ENCODE measurements at places on chromosomes 2 and 18.

GRCh38 chr18:74819433-74820059 lies 221.9 kb downstream of the ZNF407 start:
- no peak for DNase-seq

- no peak for DNase-seq
These were observed 1199.7 kb downstream of the CNTNAP5 start for GRCh38 chr2:125224830-125225229.

DNA sequence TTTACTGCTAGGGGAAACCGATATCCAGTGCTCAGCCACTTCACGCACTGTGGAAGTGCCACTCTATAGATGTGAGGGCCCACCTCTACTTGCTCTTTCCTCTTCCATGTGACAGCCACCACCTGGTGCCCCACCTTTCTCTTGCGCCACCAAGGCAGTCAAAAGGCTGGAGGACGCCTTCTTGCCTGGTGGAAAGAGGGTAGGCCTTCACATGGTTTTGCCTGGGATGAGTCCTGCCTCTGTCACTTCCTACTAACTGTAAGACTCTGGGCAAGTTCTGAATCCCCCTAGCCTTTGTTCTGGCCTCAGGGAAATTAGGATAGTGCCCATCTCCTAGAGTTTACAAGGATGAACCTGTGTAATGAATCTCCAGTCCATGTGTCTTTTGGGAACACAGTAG lies 66.1 kb upstream of the ODC1 start:
- no peak for DNase-seq

DNA sequence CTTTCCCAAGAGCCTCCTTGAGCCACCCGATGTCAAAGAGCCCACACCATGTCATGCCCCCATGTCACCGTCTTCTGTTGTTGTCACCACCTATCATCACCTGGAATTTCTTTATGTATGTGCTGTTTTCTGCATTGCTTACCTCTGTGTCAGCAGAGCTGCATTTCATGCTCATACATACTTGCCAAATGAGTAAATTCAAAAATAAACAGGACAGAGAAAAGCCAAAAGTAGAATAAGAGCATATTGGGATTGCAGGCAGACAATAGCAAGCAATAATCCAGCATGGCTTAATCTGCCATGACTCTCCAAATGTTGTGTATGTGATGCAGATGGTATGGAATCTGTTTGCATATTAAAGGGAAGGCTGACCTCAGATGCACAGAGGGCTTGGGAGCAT lies 15.3 kb upstream of the RGPD4 start:
- peak; percentile 65 for DNase-seq

DNA sequence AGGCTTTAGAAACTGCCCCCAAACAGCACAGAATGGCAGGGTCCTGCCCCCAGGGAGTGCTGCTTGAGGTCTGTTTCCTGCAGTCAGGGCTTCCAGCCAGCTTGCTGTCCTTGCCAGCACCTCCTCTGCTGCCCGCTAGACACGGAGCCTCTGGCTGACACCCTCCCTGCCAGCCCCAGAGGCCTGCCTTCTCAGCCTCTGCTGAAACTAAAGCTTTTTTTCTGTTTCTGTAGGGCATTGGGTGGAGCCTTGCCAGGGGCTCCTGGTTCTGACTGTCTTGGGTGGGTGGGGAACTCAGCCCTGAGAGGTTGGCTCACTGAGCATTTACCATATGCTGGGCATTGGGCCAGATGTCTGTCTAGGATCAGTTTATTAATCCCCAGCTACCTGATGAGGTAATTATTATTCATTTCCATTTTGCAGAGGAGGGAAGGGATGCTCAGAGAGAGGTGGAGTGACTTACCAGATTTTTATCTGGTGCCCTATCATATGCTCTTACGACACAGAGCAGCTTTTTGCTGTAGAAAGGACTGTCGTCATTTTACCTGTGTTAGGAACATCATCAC lies 35.4 kb downstream of the INPP4A start:
- peak; percentile 77 for DNase-seq

DNA sequence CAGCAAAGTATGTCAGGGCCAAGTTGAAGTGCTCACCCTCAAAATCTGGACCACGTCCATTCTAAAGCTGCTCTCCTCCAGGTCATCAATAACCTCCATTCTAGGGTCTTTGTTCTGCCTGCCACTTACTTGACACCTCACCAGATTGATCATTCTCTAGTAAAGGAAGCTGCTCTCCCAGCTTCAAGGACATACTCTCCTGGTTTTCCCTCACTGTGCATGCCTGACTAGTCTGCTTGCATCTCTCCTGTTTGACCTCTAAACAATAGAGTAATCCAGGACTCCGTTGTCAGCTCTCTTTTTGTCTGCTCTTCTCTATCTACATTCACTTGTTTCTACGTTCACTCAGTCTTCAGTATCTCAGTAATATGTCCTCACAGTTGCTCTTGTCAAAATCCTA lies 59.1 kb downstream of the FRZB start:
- DNase-seq: no peak

DNA sequence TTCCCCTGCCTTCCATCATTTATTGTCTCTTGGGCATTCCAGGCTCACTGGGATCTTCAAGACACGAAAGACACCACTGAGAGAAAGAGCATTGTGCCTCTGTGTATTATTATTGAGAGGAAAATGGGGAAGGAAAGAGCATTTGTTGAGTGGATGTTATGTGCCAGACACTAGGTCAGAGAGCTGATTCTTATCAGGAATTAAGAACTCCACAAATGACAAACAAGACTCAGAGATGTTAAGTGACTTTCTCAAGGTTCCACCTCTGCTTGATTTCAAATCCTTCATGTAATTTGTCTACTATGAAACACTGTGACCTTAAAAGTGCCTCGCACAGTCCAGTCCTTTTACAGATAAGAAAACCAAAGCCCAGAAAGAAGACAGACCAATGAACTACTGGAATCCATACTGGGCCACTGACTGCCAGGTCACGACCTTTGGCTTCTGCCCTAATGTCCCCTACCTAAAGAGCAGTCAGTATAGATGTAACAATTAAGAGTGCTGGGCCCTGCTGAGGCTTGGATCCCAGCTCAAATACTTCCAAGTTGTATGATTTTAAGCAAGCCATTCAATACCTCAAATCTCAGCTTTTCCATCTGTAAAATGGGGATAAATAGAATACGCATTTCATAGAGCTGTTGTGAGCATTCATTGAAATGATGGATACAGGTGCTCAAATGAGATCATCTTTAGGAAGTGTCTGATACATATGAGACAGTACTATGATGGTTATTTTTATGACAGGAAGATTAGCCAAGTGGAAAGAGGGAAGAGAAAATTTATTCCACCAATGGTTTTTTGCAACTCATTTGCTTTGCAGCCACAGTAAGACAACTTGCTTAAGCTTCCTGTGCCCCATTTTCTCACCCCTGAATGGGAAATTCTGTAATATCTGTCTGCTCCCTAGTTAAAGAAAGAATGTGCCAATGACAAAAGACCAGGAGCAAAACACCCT lies 10.9 kb downstream of the KLF7 start:
- no peak for DNase-seq

DNA sequence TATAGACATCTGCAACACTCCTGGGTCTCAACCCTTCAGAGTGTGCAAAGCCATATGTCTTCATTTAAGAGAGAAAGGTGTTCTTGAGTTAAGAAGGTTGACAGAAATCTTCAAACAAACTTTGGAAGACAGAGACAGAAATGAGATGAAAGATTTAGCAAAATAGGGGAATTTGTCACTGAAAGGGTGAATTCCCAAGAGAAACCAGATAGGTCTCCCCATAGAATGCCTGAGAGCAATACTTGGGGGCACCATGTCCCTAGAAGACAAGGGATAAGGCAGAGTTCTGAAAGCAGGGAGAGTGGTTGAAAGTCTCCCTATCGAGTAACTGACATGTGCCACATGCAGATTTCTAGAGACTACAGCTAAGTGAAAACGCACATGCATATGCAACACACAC lies 50.0 kb downstream of the AP1S3 start:
- no peak for DNase-seq

DNA sequence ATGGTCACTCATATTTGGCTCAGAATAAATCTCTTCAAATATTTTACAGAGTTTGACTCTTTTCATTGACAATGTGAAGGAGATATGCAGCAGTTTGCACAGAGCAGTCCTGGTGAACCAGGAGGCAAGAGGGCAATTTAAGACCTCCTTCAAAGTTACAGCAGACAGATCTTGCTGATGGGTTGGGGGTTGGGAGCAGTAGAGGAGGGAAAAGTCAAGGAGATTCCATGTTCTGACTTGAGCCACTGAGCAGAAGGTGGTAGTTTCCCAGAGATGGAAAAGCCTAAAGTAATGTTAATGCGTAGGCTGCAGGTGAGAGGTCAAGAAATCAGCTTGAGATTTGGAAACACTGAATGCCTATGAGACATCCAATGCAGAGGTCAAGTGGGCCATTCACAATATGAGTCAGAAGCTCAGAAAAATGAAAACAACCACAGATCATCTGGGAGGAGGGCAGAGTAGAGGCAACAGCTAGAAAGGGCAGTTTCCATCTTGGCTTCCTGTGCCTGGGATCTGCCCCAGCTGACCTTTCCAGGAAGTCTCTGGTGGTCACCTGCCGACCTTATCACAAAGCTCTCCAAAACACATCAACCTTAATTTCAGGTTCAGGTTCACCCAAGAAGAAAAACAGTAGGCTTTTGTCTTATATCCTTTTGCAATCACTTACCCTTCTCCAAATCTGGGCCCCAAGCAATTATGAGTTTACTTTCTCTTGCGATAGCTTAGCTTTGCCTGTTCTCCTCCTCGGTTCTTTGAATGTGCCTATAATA lies 197.5 kb upstream of the ARL4C start:
- no peak for DNase-seq

GRCh38 chr18:66473882-66474281 lies 130.0 kb downstream of the CDH19 start:
- no peak for DNase-seq

DNA sequence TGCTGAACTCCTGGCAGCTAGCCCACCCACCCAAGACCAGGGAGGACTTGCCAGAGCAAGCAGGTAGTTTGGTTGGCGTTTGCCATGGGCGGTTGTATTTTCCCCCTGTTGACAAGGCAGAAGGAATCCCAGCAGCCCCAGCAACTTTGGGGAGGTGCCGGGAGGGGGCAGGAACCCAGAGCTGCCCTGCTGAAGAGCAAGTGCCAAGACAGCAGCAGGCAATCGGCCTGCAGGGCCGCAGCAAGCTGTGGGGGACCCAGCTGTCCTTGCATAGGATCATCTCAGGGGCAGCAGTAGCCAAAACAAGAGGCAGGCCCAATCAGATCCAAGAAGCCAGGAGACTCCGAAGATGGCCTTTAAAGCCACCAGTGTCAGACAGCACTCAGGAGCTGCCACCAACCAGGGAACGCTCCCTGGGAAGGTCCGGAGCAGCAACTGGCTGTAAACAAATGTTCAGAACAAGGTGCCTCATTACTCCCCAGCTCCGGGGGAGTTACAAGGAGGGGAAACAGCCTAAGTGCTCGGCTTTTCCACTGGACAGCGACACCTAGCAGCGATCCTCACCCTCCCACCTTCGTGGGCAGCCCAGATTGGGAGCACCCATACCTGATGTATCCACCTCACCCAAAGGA lies 2.1 kb downstream of the ST8SIA5 start:
- peak; percentile 11 for DNase-seq

GRCh38 chr2:121333834-121334558 lies 49.0 kb upstream of the TFCP2L1 start:
- no peak for DNase-seq

DNA sequence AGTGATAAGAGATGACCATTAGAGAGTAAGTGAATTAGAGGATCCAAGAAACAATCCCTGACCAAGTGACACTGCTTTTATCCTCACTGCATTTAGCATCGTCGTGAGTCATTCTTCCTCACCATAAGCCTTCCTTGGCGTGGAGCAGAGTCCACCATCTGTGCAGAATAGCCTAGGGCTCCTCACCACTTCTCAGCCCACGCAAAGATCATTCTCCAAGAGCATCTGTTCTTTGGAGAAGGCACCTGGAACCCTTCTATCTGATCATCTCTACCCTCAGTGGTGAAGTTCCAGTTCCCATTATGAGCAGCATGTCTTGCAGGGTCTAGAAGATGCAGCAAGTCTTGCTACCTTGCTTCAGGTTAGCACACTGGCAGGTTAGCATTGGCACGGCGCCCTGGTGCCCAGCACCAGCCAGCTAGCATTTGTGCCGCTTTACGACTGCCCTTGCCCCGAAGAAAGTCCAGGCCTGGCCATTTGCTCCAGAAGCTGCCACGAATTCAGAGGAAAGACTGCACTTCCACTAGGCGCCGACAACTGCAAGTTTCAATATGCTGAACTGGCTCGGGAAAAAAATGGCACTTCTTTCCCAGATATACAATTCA lies 225.8 kb downstream of the TTC32 start:
- no peak for DNase-seq

DNA sequence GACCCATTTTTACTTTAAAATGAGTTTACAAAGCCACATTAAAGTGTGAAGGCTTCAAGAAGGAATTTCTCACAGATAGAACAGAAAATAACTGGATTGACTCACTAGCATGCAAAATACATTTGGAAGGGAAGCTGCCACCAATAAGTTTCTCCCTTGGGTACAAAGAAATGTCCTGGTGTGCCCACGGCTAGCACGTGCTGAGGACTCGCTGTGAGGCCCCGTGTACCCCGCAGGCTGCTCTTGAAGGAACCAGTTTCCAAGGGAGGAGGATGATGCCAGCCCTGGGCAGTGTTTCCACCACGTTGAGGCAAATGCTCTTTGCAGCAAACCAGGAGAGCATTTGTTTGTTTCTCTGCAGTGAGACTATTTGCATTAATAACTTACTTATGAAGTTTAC lies 207.3 kb downstream of the SH3RF3 start:
- no peak for DNase-seq

GRCh38 chr2:109066917-109067597 lies 61.9 kb upstream of the SH3RF3 start:
- no peak for DNase-seq

GRCh38 chr2:10427618-10427949 lies 20.5 kb downstream of the ODC1 start:
- no peak for DNase-seq

DNA sequence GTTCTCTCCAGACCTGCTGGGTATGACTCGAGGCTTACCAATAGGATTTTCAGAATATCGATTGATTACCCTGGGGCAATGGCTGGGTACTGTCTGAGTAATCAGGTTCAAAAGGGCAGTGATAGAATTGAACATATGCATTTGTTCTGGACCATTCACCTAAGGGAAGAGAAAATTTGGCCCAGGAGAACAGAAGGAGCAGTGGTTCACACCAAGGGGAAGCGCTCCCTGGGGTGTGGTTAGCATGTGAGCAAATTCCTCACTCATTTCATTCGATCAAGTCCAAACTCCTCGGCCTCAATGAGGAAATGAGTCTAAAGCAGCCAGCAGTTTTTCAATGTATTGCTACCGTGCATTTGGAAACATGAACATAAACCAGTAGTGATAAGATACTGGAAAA lies 55.6 kb downstream of the CYP26B1 start:
- DNase-seq: no peak

GRCh38 chr2:233563663-233564430 lies 2.7 kb downstream of the USP40 start:
- no peak for DNase-seq

DNA sequence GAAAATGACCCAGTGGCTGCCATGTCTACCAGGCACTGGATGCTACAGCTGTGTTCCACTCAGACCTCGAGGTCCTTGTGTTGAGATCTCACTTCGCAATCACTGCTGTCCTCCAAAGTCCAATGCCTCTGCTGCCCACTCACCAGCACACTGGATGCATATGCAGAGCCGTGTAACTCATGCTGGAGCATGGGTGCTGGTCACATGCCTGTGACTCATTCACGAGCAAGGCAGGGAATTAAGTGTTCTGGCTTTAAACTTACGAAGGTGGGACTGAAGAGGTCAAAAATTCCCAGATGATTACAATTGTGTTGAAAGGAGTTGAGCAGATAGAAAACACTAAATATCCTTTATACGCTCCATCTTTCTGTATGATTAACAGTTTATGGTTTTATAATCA lies 417.5 kb downstream of the NUP35 start:
- no peak for DNase-seq
